DMS53 (cell line): ENCODE measurements at places on chromosomes 2 and 18.
A peak's percentile ranks its signal among the peaks of the same experiment; 100 is the strongest.

DNA sequence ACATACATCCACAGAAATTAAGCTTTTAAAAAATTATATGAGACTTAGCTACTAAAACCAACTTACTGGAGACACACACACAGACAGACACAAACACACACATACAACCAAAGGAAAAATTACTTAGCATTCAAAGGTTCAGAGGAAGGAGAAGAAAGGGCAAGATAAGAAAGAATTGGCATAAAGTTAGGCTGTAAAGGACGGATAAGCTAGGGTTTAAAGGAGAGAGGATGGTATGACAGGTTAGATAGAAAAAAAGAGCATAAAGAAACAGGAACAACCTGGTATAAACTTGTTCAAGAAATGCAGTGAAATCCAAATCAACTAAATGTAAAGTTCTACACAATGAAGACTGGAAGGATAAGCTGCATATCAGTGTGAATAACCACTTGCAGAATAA is 73.4 kb downstream of the SLC66A3 start:
- DNase-seq = no peak

- no peak for DNase-seq
Measured at GRCh38 chr2:42123426-42123825, 45.7 kb upstream of the EML4 start.

- no peak for DNase-seq
Measured at GRCh38 chr2:157934684-157935377, 58.7 kb upstream of the ACVR1 start.

DNA sequence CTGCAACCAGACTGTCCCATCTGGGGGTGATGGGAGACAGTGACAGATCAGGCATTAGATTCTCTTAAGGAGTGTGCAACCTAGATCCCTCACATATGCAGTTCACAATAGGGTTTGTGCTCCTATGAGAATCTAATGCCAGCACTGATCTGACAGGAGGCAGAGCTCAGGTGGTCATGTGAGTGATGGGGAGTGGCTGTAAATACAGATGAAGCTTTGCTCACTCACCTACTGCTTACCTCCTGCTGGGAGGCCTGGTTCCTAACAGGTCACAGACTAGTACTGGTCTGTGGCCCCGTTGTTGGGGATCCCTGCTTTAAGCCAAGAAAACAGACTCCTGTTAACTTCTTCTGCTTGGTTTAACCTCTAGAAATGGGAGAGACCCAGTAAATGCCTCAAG is 3.2 kb downstream of the CYP27A1 start:
- DNase-seq = peak; percentile 25

- DNase-seq = no peak
Measured at GRCh38 chr18:79553696-79554095, 125.9 kb upstream of the CTDP1 start.

DNA sequence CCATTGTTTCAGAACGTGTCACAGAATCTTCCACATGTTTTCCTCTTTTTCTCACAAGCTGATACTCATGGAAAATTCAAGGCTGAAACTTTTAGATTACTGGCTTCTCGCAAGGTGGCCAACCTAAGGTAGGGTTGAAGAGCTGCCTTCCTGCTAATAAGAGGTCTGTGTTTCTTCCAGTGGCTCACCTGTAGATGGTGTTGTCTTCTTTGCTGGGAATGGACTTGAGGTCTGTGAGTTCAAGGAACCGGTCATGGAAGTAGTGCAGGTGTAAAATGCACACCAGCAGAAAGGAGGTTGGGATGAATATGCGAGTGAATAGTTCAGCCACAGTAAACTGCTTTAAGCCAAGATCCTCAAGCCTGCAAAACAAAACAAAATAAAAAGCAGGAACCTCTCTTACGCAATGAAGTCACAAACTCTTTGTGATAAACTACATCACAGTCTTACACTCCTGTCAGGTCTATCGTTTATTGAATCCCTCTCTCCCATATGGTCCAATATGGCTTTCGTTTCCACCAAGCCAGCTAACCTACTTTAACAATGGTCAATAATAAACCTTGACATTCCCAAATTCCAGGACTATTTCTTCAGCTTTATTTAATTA is 258.9 kb downstream of the NAPG start:
- DNase-seq = no peak

DNA sequence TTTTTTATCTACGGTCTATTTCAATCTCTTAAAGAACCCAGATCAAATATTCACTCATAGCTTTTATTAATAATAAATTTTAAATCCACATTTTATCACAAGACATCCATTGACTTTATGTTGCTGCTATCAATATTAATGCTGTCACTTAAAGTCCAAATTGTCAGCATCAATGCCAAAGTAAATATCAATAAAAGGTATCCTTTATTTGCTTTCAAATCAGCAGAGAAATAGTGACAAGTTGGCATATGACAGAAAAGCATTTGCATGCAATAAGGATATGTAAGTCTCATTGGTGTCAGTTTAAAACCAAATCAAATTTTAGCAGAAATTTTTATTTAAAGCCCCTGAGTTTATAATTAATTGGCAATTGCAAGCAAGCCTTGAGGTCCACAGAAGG is 775.4 kb downstream of the ADCYAP1 start:
- DNase-seq = peak; percentile 28

DNA sequence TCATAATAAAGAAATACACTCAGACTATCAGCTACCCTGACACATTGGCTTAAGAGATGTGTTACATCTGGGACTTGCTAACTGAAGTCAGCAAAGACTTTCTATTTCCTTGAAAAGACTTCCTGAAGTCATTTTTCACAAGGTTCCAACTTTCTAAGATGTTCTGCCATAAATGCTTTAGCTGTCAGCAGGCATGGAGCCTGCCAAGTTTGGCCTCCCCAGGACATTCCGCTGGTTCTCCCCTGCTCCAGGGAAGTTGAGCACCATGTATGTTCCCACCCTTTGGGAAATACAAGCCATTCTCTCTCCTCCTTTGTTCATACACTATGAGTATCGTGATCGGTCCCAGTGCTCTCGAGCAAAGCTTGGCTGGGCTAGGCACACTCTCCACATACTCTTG is 202.7 kb upstream of the CCDC68 start:
- no peak for DNase-seq

GRCh38 chr18:13240060-13240725 is 21.6 kb downstream of the LDLRAD4 start:
- no peak for DNase-seq
